ENCODE measurements at places on chromosomes 16 and 17. TPM values are rescaled to one million over a fixed set of nuclear protein-coding genes. Genes with fewer than 3 reads are reported as not detected.

The AANAT gene
- total RNA-seq: not detected

The ABCC11 gene
- total RNA-seq: 0.05 TPM

The USP31 gene
- total RNA-seq: 11.9 TPM

The SEPTIN12 gene
- not detected for total RNA-seq

The TBC1D3I gene
- total RNA-seq: not detected

The PLA2G10 gene
- total RNA-seq: not detected

The INCA1 gene
- total RNA-seq: 0.30 TPM

The SPAG5 gene
- 23.8 TPM for total RNA-seq

The ZNF232 gene
- 21.3 TPM for total RNA-seq

The FBXO39 gene
- not detected for total RNA-seq

The C16orf46 gene
- total RNA-seq: 1.4 TPM

The OR1A1 gene
- not detected for total RNA-seq

The ANKFN1 gene
- total RNA-seq: not detected

The MAP2K6 gene
- total RNA-seq: 1.1 TPM

The GPR139 gene
- not detected for total RNA-seq

The TXNDC17 gene
- 122 TPM for total RNA-seq

The SDR42E2 gene
- total RNA-seq: not detected

The C17orf107 gene
- 2.7 TPM for total RNA-seq

The KRTAP9-6 gene
- total RNA-seq: not detected

The AXIN2 gene
- total RNA-seq: 11.9 TPM

The TNFRSF13B gene
- not detected for total RNA-seq

The SLC13A5 gene
- total RNA-seq: not detected
